ENCODE measurements at places on chromosomes 6 and 20. TPM values are rescaled to one million over a fixed set of nuclear protein-coding genes. Genes with fewer than 3 reads are reported as not detected.

PI16 gene
- under 0.01 TPM for total RNA-seq

TRIM31 gene
- not detected for total RNA-seq

OPN5 gene
- not detected for total RNA-seq

HUS1B gene
- total RNA-seq: 0.40 TPM

TXNDC5 gene
- 249 TPM for total RNA-seq

GPR6 gene
- total RNA-seq: not detected

JPH2 gene
- 0.16 TPM for total RNA-seq

GRM1 gene
- 0.08 TPM for total RNA-seq

CGA gene
- not detected for total RNA-seq

SLC35D3 gene
- total RNA-seq: 0.08 TPM

RAD21L1 gene
- total RNA-seq: 0.52 TPM

CD24 gene
- total RNA-seq: 6.5 TPM

ZBTB12 gene
- total RNA-seq: 2.0 TPM

CST5 gene
- 0.13 TPM for total RNA-seq

GLP1R gene
- total RNA-seq: not detected

MAFB gene
- 0.39 TPM for total RNA-seq

NMBR gene
- total RNA-seq: not detected

DNMT3B gene
- total RNA-seq: 2.3 TPM
